Progenitor cell of endocrine pancreas (in vitro differentiated cells): ENCODE measurements at places on chromosomes 2 and 18. TPM values are rescaled to one million over a fixed set of nuclear protein-coding genes. Genes with fewer than 3 reads are reported as not detected.

Gene DNAH6
- total RNA-seq: 4.8 and 5.5 TPM in 2 replicates

Gene RIOK3
- total RNA-seq: 52.7 and 52.8 TPM in 2 replicates

Gene LTBP1
- 59.7 and 63.0 TPM in 2 replicates for total RNA-seq

Gene TRPM8
- not detected in 2 replicates for total RNA-seq

Gene ALPP
- not detected in 2 replicates for total RNA-seq

Gene SPR
- total RNA-seq: 24.2 and 25.5 TPM in 2 replicates

Gene CRYGC
- total RNA-seq: not detected in 2 replicates

Gene PDCD1
- total RNA-seq: not detected in 2 replicates

Gene CWC22
- total RNA-seq: 27.2 and 27.7 TPM in 2 replicates

Gene SERTAD2
- total RNA-seq: 19.0 and 20.7 TPM in 2 replicates

Gene REG3A
- not detected in 2 replicates for total RNA-seq

Gene GPAT2
- not detected in 2 replicates for total RNA-seq

Gene GALR1
- 2.9 and 4.0 TPM in 2 replicates for total RNA-seq

Gene PLCL1
- total RNA-seq: 41.1 and 48.3 TPM in 2 replicates

Gene SUPT7L
- 47.6 and 48.1 TPM in 2 replicates for total RNA-seq

Gene HDHD2
- total RNA-seq: 47.2 and 57.0 TPM in 2 replicates

Gene ACVR1C
- 2.4 TPM in 2 replicates for total RNA-seq

Gene RANBP2
- 77.9 and 82.1 TPM in 2 replicates for total RNA-seq

Gene SLC4A3
- 17.0 and 19.7 TPM in 2 replicates for total RNA-seq

Gene STARD6
- total RNA-seq: not detected in 2 replicates

Gene TNFAIP6
- total RNA-seq: not detected in 2 replicates

Gene APOB
- total RNA-seq: 15.6 and 22.2 TPM in 2 replicates

Gene C1QL2
- 0.14 and 0.24 TPM in 2 replicates for total RNA-seq

Gene RALBP1
- total RNA-seq: 40.8 and 42.2 TPM in 2 replicates

Gene POTEI
- 4.9 and 5.6 TPM in 2 replicates for total RNA-seq

Gene VIT
- not detected in 2 replicates for total RNA-seq

Gene RASGRP3
- total RNA-seq: 0.49 TPM in 1 of 2 replicates, not detected in the other

Gene CTNNA2
- 8.5 and 10.2 TPM in 2 replicates for total RNA-seq

Gene PRSS56
- not detected in 2 replicates for total RNA-seq

Gene RAB31
- 2.9 and 5.2 TPM in 2 replicates for total RNA-seq

Gene KCNE4
- 0.60 and 0.72 TPM in 2 replicates for total RNA-seq

Gene ANKRD62
- total RNA-seq: not detected in 2 replicates

Gene APCDD1
- total RNA-seq: 9.7 and 10.9 TPM in 2 replicates

Gene SIX2
- total RNA-seq: 4.0 and 7.0 TPM in 2 replicates

Gene MREG
- total RNA-seq: 22.8 and 26.8 TPM in 2 replicates

Gene FAM124B
- total RNA-seq: not detected in 2 replicates

Gene ANKRD30B
- not detected in 2 replicates for total RNA-seq

Gene KHK
- 4.4 and 5.2 TPM in 2 replicates for total RNA-seq

Gene CENPA
- 10.5 and 10.7 TPM in 2 replicates for total RNA-seq

Gene WNT6
- 0.72 and 1.5 TPM in 2 replicates for total RNA-seq

Gene REG1A
- total RNA-seq: 0.51 TPM in 1 of 2 replicates, not detected in the other

Gene SERPINB3
- total RNA-seq: not detected in 2 replicates

Gene IGFBP5
- 73.9 and 75.3 TPM in 2 replicates for total RNA-seq

Gene SOWAHC
- 12.1 and 12.6 TPM in 2 replicates for total RNA-seq

Gene MALL
- total RNA-seq: 6.9 TPM in 2 replicates

Gene OSGEPL1
- total RNA-seq: 12.1 and 12.8 TPM in 2 replicates

Gene MRPL30
- total RNA-seq: 32.6 and 37.3 TPM in 2 replicates

Gene IL36G
- not detected in 2 replicates for total RNA-seq

Gene CYB5A
- 213 and 223 TPM in 2 replicates for total RNA-seq

Gene CFAP210
- 1.2 and 1.6 TPM in 2 replicates for total RNA-seq

Gene CCDC141
- 14.8 and 18.1 TPM in 2 replicates for total RNA-seq

Gene MOGAT1
- total RNA-seq: 0.74 and 0.98 TPM in 2 replicates

Gene FAM228A
- 0.31 and 0.80 TPM in 2 replicates for total RNA-seq

Gene TFPI
- total RNA-seq: 17.5 and 23.5 TPM in 2 replicates

Gene CNDP2
- total RNA-seq: 176 and 182 TPM in 2 replicates

Gene TMEM37
- 17.4 and 18.9 TPM in 2 replicates for total RNA-seq
